ENCODE measurements at places on chromosomes 5 and 9.

- no peaks in the 10 kb centered on the region for H3K4me1 ChIP-seq
- no peaks in the 10 kb centered on the region for H3K36me3 ChIP-seq
- H3K4me3 ChIP-seq, result no peak overlapping the region
Observed at GRCh38 chr9:22373636-22374035, 73.0 kb upstream of the DMRTA1 start.

DNA sequence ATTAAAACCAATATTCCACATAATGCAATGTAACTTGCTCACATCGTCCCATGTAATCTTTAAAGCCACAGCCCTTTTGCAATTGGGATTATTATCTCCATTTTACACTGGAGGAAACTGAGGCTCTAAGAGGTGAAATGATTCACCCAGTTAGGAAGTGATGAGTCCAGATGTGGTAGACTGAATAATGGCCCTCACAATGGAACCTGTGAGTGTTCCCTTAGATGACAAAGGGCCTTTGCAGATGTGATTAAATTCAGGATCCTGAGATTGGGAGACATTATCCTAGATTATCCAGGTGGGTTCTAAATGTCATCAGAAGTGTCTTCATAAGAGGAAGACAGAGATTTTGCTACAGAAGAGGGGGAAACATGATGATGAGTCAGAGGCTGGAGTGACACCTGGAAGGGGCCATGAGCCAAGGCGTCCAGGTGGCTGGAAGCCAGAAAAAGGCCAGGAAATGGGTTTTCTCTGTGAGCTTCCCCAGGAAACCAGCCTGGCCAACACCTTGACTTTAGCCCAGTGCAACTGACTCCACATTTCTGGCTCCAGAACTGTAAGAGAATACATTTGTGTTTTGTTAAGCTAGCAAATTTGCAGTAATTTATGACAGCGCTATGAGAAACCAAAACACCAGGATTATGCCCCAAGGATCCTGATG is 139.1 kb downstream of the KCNIP1 start:
- H3K27me3 ChIP-seq, result no peaks in the 10 kb centered on the region
- no peak for DNase-seq
- no peaks in the 10 kb centered on the region for H3K36me3 ChIP-seq
- H3K27ac ChIP-seq, result no peak overlapping the region

GRCh38 chr9:77435688-77436087 is 212.4 kb downstream of the GNA14 start:
- no peak overlapping the region for H3K27ac ChIP-seq
- H3K4me3 ChIP-seq, result no peak overlapping the region
- no peak for DNase-seq
- no peaks in the 10 kb centered on the region for H3K36me3 ChIP-seq
- H3K4me1 ChIP-seq, result no peaks in the 10 kb centered on the region

DNA sequence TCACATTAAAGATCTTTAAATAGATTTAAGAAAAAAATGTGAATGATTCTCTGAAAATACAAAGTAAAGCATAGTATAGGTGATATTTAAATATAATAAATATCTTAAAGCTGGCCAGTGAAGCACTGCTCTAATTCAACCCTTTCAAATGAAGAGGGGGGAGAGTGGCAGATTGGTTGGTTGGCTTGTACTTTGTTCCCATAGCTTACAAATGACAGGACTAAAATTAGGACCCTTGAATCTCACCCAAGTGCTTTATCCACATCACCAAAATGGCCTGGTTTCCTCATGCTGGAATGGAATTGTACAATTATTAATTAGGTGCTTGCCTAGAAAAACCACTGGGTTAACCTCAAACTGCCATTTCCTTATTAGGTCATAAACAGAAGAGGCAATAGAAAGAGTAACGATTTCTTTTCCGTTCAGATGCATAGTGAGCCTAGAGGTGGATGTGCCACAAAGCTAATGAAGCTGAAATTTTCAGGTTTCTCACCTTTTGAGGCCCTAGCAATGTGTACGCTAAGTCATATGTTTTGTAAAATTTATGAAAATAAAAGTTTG is 354.5 kb upstream of the CDH6 start:
- no peak overlapping the region for H3K27ac ChIP-seq
- no peak overlapping the region for H3K4me3 ChIP-seq
- no peaks in the 10 kb centered on the region for H3K36me3 ChIP-seq
- H3K4me1 ChIP-seq, result no peaks in the 10 kb centered on the region
- DNase-seq, result no peak

DNA sequence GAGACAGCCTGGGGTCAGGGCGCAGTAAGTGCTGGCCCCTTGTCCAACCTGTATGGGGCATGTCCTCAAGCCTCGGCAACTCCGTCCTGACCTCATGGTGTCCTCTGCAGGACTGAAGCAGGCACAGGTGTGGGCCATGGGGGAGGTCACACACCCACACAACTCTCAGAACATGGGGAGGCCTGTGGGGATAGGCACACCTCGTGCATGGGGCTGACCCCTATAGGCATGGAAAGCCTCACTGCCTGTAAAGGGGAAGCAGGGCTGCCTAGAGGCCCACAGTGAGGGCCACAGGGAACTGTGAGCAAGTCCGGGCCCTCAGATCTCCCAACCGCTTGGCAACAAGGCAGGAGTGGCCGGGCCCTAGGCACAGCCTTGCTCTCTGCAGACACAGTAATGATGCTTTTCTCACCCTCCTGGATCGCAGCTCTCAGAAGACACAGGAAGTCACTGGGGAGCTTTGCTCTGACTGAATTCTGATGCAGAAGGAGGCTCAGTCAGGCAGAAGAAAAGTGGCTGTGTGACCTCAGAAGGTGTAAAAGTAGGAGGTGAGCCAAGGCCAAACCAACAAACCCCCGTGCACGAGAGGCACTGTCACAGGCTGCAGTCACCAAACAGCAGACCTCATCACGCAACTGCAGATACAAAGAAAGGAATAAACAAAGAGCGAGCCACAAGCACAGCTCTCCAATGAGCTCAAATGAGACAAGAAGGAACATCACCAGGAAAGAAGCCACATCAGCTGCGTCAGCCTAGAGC is 5.4 kb downstream of the IPPK start:
- H3K27me3 ChIP-seq, result no peaks in the 10 kb centered on the region
- peaks cover 21% of the 10 kb centered on the region for H3K36me3 ChIP-seq
- no peak overlapping the region for H3K27ac ChIP-seq

DNA sequence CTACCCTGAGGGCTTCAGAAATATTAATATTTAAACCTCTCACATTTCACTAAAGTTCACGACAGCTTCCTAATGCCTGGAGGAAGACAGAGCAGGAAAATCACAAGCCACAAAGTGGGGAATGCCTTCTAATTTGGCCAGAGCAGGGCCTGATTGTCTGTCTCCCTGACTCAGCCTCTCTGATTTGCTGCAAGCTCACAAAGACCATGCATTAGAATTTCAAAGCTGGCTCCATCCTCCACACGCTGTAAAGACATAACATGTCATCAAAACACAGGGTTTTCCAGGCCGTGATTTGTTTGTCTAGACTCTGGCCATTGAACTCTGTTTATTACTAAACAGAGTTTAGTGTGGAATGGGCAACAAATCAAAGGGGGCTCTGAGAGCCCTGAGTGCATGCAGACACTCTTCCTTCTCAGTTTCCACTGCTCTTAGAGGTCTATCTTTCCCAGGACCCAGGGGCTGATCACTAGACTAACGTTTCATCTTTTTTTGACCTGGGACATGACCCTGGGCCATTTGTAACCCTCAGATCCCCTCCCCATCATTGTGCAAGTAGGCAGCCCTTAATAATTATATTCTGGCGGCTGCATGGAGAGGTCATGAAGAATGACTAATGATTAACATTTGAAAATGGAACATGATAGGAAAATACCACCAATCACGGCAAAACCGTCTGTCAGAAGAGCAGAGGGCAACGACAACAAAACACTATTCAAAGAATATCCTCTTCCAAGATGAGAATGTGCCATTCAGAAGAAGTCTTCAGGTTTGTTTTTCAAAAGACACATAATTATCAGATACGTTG is 140.2 kb downstream of the ENC1 start:
- peak overlapping the region; percentile 79 for H3K27ac ChIP-seq
- H3K36me3 ChIP-seq, result no peaks in the 10 kb centered on the region
- no peak for DNase-seq
- H3K27me3 ChIP-seq, result no peaks in the 10 kb centered on the region
- peaks cover 6% of the 10 kb centered on the region for H3K4me1 ChIP-seq
- H3K4me3 ChIP-seq, result no peak overlapping the region

- no peaks in the 10 kb centered on the region for H3K36me3 ChIP-seq
- DNase-seq, result peak; percentile 27
- H3K27ac ChIP-seq, result peak overlapping the region; percentile 77
- peak overlapping the region; percentile 89 for H3K4me3 ChIP-seq
- no peaks in the 10 kb centered on the region for H3K27me3 ChIP-seq
- H3K4me1 ChIP-seq, result no peaks in the 10 kb centered on the region
Observed at GRCh38 chr9:504921-505740, 290.5 kb downstream of the DOCK8 start.

- H3K27me3 ChIP-seq, result no peaks in the 10 kb centered on the region
- H3K4me1 ChIP-seq, result no peaks in the 10 kb centered on the region
- H3K27ac ChIP-seq, result no peak overlapping the region
- DNase-seq, result no peak
- H3K36me3 ChIP-seq, result no peaks in the 10 kb centered on the region
Observed at GRCh38 chr5:156825688-156826087, 24.4 kb upstream of the PPP1R2B start.
